ENCODE measurements at places on chromosomes 4 and X.

DNA sequence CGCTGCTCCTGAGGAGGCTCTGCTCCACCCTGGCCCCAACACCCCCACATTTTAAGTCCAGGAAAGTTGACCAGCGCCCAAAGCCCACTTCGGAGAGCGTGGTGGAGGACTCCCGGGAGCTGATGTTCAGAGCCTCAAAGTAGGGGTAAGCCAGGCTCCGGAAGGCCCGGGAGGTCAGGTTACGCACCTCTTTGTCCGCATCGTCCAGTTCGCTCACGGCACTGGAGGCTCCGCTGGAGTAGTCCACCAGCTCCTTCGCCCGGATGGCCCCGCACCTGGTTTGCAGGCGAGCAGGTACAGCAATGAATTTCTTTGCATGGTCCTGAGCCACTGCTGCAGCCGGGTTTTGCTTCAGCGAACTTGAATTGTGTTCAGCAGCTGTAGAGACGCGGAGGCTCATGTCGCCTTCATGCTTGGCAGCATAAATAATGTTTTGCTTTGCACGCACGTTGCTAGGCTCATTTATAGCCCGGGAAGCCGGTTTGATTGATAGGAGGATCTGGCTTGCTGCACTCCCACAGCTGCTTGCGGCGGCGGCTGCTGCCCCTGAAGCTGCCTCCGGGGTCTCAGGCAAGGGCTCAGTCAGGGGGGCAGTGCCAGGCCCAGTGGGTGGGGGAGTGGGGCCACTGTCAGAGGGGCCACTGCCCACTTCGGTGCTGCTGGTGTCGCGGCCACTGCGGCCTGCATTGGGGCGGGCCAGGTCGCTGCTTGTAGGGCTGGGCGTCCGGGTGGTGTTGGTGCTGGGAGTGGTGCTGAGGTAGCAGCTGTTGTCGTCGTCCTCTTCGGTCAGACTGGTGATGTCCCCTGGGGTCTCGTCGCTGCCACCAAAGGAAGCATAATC is 4.8 kb downstream of the C4orf54 start:
- DNase-seq, result no peak

DNA sequence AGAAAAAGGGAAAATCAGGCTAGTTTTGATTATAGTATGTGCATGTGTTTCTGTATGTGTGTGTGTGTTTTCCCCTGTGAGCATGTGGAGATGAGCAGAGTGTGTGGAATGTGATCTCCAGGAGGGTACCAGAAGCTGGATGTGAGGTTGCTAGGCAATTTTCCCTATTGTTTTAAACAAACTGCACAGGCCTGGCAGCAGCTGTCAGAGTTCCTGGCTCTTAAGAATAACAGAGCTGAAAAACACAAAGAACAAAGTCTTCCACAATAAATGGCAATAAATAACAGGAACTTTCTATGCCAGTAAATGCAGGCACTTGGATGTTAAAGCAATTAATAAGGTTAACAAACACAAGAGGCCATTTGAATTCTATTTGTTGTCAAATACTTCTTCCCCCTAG is 344.6 kb upstream of the CTSO start:
- DNase-seq, result no peak

- no peak for DNase-seq
These were observed 115.0 kb upstream of the HS3ST1 start for GRCh38 chr4:11543706-11544105.

GRCh38 chr4:54215379-54216077 is 13.6 kb upstream of the PDGFRA start:
- no peak for DNase-seq

GRCh38 chr4:107122736-107123135 is 86.6 kb upstream of the DKK2 start:
- DNase-seq, result no peak

GRCh38 chr4:36064117-36064516 is 180.2 kb downstream of the ARAP2 start:
- no peak for DNase-seq

Data from putamen (tissue), 1 donor.